Left lung (tissue), 14 donors: ENCODE measurements at places on chromosomes 3 and 15.

GRCh38 chr15:38002883-38003477, 68.5 kb downstream of the TMCO5A start:
- DNase-seq: no peak

DNA sequence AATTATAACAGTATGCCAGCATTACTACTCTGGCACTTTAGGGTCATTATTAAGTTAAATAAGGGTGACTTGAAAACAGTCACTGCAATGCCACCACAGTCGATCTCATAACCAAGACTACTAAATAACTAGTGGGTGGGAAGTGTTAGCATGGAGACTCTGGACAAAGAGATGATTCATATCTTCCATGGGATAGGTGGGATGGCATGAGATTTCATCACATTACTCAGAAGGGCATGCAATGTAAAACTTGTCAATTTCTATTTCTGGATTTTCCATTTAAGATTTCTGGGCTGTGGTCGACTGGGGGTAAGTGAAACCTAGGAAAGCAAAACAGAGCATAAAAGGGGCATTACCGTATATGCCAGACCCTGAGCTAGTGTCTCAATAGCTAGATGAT, 538.9 kb upstream of the GRM7 start:
- DNase-seq: no peak

DNA sequence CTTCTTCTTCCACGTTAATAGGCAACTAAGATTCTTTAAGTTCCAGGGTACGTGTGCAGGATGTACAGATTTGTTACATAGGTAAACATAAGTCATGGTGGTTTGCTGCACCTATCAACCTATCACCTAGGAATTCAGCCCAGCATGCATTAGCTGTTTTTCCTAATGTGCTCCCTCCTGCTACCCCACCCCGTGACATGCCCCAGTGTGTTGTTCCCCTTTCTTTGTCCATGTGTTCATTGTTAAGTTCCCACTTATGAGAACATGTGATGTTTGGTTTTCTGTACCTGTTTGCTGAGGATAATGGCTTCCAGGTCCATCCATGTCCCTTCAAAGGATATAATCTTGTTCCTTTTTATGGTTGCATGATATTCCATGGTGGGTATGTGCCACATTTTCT, 21.1 kb downstream of the GTF2A2 start:
- DNase-seq: no peak

- no peak for DNase-seq
Observed at GRCh38 chr15:73750438-73750837, 2.7 kb downstream of the INSYN1 start.

DNA sequence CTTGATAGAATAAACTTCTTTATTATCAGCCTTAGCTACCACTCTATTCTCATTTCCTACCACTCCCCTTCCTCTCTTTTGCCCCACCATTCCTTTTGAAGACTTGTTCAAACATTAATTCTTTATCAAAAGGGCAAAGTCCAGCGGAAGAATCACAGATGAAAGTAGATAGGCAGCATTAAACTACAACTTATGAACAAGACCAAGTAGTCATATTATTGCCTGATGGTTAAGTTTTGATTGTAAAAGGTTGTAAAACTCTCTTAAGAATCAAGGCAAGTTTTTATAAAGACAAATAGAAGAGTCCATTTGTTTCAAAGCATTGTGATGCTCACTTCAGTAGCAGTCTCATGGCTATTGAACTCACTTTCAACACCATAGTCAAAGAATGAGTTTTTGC, 22.4 kb upstream of the TGFBR2 start:
- DNase-seq: no peak

- DNase-seq: no peak
Observed at GRCh38 chr3:101638261-101638745, 38.6 kb downstream of the ZBTB11 start.

DNA sequence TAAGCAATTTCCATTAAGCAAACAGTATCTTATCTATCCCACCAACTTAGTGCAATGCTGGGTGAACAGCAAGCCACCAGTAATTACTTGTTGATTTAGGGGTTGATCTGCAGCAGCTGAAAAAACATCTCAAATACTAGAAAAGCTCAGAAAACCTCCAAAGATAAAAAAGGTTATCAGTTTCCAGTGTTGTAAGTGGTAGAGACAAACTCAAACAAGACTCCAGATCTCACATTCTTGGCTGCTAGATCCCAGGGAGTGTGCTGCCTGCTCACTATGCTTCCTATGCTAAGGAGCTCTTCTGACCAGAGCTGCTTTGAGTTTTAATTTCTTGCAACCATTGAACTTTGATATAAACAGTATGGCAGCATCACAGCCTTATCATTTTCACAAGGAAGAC, 11.3 kb downstream of the B3GALNT1 start:
- no peak for DNase-seq

GRCh38 chr3:172186607-172187006, 147.2 kb downstream of the FNDC3B start:
- DNase-seq: no peak

DNA sequence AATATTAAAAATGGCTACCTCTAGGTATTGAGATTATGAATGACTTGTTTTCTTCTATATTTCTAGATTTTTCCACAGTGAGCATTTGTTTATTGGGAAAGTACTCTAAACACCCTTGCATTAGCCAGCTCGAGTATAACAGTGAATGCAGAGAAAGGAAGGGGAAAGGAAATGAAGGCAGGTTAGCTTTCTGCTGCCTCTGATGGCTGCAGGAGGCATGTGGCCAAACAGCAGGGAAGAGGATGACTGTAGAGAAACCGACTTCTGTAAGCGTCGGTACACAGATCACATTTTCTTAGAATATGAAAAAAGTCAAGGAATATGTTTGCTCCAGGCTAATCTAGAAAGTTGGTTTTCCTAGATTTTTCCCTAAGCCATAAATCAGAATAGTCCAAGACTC, 19.8 kb downstream of the GNB5 start:
- DNase-seq: no peak

DNA sequence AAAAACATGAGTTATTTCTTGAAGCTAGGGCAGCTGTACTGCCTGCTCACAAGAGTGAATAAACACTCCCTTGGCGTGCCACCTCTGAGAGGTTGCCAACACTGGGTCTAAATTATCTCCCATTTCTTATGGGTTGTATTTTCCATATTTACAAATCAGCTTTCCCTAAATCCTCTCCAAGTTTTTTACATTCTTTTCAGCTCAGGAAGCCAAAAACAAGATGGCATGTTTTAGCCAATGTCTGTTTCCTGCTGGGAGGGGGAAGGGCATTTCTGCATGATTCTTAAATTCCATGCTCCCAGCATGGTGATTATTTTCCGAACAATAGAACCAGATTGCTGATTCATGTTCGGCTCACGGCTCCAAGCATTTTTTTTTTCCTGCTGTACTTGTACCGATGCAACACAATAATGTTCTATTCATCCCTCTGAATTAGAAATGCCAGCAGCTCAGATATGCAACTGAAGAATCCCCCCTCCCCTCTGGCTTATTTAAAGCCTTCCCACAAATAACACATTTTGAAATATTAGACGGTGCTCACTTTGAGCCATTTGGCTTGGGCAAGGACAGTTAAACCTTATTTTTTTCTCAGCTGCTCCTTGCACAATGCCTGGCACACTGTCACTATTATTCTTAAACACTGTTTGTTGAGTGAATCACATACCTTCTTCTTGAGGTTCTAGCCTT, 252.5 kb downstream of the THRB start:
- DNase-seq: peak; percentile 24

- DNase-seq: no peak
Observed at GRCh38 chr15:45126535-45127158, 3.0 kb downstream of the DUOXA1 start.
